ENCODE measurements at places on chromosomes 2 and 18.

GRCh38 chr18:886076-886475, 18.6 kb upstream of the ADCYAP1 start:
- DNase-seq = no peak

GRCh38 chr2:235908826-235909225, 259.4 kb downstream of the GBX2 start:
- no peak for DNase-seq

DNA sequence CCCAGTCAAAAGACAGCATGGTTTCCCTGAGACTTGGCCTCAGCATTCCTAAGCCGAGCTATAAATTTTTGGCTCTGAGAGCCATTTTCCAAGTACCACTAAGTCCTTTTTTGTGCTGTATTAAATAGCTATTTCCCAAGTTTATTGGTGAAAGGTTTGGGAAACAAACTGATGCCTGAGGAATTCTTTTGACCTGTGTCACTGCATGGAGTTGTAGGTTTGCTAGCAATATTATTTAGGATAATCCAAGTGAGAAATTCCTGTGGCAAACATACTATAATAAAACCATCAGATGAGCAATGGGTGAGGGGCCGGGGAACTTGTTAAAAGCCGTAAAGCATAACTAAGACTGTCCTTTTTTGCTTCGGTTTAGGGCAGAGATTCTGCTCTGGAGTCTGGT, 28.4 kb downstream of the ARHGAP28 start:
- DNase-seq = no peak

GRCh38 chr2:234496055-234496834, 636 bp downstream of the ARL4C start:
- DNase-seq = no peak

DNA sequence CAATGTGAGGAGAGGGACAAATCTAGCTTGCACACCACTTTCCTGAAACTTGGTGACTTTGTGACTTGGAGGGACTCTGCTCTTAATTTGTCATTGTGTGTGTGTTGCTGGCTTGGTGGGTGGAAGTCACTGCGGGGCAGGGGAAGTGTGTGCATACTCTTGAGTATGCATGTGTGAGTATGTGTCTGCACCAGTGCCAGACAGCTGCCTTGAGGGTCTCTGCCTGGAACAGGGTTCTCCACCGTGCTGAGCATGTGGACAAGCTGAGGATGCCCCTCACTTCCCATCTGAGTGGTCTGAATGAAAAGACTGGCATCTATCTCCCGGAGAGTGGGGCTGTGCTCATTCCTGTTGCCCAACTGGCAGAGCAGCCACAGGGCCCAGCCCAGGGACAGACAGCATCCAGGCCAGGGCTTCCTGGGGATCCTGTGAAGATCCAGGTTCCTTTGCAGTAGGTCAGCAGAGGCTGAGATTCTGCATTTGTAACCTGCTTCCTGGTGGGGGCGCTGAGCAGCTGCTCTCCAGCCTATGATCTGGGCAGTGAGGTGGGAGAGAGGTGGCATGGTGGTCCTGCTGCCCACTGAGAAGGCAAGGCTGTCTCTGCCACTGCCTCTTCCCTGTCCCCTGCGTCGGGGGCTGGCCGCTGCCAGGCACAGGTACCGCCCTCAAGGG, 138.9 kb upstream of the HAAO start:
- DNase-seq = no peak

DNA sequence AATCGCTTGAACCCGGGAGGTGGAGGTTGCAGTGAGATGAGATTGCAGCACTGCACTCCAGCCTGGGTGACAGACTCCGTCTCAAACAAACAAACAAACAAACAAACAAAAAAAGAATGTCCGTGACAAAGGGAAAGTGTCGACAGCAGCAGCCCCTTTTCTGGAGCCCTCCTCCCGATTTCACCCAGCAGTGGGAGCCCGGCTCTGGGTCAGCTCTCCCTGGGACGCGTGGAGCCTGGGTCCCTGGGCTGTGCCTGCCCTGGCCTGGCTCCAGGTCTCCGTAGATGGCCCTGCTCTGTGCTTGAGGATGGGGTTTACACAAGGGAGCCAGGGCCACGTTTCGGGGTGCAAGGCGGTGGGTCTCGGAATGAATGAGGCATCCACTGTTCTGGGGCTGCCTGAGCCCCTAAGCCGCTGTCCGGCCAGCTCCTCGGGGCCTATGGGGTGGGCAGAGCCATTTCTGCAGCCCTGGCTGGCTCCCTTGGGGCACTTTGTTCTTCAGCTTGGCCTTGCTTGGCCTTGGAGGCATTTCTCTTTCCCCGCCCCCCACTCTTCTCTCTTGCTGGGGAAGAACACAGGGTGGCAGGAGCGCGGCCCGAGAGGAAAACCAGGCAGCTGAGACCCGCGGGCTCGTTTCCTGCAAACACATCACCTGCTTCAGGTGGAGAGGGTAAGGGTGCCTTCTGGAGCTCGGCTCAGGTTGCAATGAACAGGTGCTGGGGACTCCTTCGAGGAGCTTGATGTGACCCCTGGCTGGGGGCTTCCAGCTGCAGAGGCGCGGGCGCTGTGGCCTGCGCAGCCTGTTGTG, 29.1 kb downstream of the RTP5 start:
- DNase-seq = no peak

GRCh38 chr2:15582710-15583357, 8.8 kb upstream of the DDX1 start:
- DNase-seq = no peak

- DNase-seq = no peak
Observed at GRCh38 chr2:138507267-138507666, 5.7 kb downstream of the SPOPL start.

DNA sequence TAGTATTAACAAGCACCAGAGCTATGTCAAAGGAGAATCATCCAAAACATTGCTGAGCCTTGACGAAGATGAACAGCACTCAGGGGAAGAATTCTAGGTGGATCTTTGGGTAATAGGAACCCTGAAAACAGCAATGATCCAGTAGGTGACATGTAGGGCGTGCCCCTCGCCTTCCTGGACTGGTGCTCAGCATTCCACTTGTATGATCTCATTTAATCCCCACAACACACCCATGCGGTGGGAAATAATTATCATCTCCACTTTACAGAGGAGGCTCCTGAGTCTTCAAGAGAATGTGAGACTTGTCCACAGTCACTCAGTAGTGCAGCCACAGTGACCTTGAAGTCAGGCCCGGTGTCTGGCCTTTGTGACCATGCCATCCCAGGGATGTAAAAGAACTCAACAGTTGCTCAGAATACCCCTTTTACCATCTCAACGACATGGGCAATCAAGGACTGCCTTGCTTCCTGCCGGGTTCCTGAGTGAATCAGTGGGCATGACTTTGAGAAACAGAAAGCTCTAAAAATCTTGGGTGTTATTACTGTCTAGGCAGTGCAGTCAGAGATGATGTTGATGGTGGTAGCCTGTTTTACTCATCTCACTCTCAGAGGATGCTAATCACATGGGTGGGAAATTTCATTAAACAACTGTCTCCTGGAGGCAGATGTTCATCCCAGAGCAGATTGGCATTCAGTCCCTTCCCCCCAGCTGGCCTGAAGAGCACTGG, 161.6 kb downstream of the BCL11A start:
- no peak for DNase-seq

GRCh38 chr2:33680644-33681363, 81.7 kb upstream of the FAM98A start:
- DNase-seq = no peak

GRCh38 chr2:223169830-223170605, 118.0 kb downstream of the KCNE4 start:
- no peak for DNase-seq

DNA sequence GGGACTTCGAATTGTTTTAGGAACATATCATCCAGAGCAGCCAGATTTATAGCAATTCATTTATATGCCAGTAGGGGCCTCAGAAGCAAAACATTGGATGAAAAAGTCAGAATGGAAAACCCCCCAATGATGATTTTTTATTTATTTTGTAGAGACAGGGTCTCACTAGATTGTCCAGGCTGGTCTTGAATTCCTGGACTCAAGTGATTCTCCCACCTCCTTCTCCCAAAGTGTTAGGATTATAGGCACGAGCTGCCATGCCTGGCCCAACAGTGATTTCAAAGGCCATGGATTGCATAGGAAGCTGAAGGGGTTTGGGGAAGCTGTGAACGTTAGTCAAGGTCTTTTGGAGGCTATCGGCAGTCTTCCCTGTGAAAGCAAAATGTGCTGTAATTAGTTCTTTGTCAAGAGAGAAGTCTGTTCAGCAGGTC, 21.9 kb upstream of the MCFD2 start:
- DNase-seq = no peak

DNA sequence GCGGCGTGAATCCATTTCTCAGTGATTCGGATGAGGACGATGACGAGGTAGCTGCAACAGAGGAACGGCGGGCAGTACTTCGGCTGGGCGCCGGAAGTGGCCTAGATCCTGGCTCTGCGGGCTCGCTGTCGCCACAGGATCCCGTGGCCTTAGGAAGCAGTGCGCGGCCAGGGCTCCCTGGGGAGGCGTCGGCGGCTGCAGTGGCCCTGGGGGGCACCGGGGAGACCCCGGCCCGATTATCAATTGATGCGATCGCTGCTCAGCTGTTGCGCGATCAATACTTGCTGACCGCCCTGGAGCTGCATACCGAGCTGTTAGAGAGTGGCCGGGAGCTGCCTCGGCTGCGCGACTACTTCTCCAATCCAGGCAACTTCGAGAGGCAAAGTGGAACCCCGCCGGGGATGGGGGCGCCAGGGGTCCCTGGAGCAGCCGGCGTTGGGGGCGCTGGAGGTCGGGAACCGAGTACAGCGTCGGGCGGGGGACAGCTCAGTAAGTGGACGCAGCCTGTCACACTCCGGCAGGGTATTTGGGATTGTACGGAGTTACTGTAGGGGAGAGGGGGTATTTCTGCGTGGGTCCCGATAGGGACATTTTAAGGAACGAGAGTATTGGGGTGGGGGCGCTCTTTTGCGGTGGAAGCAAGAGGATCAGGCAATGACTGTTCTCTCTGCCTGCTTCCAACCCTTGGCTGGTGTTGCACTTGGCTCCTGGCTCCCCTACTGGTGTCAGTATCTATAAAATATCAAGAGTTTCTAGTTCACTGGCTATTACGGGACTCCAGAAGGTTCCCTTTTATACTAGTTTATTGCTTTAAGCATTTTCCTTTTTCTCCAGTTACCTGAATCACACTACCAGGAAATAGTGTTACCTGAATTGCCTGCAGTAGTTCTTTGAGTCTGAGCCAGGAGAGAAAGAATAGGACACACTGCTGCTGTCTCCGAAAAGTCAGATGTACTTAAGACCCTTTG, 772 bp downstream of the RELCH start:
- DNase-seq = no peak

GRCh38 chr2:128485761-128486639, 167.3 kb upstream of the HS6ST1 start:
- DNase-seq = no peak

- DNase-seq = no peak
Observed at GRCh38 chr2:31535768-31536167, 45.0 kb downstream of the SRD5A2 start.
